Activated naive CD4-positive, alpha-beta T cell treated with Interleukin-2 at 50 U/mL for 16 hours (primary cell): ENCODE measurements at places on chromosomes 6 and 20.

GRCh38 chr6:21556511-21556910, 37.0 kb upstream of the SOX4 start:
- no peak for DNase-seq

DNA sequence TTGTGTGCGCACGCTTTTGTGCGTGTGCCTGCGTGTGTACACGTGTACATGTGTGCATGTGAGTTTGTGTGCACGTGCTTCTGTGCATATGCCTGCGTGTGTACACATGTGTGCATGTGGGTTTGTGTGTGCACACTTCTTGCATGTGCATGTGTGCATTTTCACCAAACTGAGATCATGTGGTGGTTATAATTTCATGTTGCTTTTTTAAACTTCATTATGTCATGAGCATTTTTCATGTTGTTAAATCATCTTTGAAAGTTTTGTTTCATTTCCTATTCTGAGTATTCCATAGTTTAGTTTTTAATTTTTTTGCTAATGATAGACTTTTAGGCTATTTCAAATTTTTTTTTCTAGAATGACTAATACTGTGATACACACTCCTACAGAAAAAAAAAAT, 6.4 kb upstream of the CST3 start:
- no peak for DNase-seq

DNA sequence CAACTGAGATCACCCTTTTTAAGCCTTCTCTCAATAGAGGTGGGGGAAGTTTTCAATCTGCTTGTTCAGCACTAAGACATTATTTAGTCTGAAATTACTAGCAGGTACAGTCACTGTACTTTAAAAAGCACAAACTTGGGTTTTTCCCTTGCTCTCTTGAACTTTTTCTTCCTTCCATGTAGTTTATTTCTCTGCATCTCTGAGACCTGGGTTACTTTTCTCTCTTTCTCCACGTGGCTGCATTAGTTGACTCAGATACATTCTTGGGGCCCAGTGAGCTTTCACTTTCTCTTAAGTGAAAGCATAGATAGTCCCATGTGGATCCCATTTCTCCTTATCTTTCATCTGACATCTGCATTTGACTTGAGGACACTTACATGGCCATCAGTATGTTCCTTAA, 433.9 kb upstream of the MAP3K7 start:
- no peak for DNase-seq

GRCh38 chr6:139821676-139822223, 447.3 kb upstream of the CITED2 start:
- no peak for DNase-seq

DNA sequence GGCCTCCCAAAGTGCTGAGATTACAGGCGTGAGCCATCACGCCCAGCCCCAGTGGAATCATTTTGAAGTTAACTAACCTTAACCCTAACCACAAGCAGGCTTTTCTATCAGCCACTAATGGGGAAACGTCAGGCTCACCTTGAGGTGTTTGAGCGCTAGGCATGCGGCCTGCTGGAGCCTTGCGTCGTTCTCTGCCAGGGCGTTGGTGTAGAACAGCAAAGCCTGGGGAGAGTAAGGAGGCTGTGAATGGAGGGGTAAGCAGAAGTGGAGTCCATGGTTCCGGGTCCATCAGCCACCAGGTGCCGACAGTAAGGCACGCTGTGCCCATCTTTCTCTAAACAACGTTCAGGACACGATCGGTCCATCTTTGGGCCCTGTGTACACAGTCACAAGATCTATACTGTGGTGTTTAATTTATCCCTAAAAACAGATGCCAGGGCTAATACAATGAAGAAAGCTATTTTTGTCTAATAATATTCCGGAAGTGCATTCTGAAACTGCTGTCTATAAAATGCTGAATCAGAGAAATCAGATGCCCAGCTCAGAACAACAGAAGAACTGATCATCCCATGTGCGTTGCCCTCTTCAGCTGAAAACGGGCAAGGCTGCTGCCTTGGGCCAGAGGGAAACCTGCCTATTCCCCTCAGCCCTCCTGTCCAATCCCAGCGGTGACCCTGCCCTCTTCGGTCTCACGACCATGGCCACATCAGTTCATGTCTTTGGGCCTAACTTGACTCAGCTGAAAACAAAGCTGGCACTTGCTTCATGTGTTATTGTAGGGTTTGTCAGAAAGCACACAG, 79.6 kb downstream of the PTPN1 start:
- DNase-seq, result no peak

GRCh38 chr20:62605236-62605943, 36.9 kb upstream of the SLCO4A1 start:
- DNase-seq, result no peak

- DNase-seq, result no peak
Observed at GRCh38 chr6:19157486-19157885, 679.7 kb upstream of the ID4 start.

DNA sequence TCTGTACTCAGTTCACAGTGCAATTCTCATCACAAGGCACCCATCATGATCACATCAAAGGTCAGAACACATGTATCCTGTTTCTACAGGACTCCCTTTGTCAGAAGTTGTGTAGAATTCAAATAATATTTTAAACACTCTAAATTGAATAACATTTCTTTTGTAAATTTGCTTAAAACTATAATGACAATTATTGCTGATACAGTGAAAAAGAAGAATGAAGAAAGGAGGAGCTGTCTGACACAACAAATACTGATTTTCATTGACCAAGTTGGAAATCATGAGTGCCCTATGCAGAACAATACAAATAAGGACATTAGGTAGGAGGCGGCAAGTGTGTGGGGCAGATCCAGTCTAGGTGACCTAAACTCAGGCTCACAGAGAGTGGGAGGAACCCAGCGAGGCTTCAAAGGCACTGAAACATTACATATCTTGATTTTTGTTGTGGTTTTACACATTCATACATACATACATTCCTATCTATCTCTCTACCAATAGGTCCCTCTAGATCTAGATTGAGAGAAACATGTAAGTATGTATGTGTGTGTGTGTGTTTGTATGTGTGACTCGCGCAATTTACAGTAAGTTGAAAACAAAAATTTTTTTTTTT, 79.2 kb upstream of the SLC2A12 start:
- DNase-seq, result no peak

DNA sequence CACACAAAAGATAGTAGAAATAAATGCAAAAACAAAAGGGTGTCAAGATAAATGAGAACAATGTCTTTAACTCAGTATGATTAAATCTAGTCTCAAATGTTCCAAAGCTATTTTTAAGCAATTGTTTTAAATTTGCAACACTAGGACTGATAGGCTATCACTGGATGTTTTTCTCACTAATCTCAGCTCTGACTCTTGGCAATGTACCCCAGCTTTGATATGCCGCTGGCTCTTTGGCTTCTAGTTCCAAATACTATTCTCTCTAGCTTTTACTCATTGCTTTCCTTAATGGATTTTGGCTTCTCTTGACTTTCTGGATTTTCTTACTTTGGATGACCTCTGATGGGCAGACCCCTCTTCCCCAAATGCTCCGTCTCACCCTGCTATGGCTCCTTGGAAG, 116.0 kb upstream of the SLC35B3 start:
- DNase-seq, result no peak

DNA sequence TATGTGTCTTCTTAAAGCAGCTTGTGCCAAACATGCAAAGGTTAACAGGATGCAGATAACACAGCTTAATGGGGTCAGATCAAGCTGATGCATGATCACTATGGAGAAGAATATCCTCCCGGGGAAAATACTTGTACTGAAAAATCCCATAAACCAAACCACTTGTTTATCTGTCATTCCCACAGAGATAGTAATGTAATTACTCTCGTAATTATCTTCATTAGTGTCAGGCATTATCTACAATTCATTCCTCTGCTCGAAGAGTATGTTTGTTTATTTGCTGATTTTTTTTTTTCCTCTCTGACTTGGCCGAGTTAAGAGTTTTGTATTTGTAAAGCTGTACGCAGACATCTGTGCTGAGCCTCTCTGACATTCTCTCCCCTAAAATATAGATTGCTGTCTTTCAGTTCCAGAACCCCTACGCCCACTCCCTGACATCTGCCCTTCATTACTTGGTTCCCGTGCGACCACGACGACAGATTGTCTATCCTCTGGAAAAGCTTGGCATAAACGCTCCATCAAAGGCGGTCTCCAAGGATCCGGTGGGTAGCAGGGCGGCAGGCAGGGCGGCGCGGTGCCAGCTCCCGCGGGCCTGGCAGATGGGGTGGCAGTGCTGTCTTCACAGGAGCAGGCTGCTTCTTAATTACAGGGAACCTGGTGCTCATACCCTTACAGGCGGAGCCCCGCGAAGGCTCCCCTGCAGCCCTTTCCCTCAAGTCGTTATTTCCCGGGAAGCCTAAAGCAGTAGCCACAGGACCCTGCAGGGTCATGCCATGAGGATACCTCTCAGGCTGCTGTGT, 147.2 kb downstream of the CFAP61 start:
- no peak for DNase-seq

GRCh38 chr6:169171951-169172350, 81.7 kb downstream of the THBS2 start:
- no peak for DNase-seq

GRCh38 chr6:87068795-87069194, 26.1 kb downstream of the CGA start:
- no peak for DNase-seq

DNA sequence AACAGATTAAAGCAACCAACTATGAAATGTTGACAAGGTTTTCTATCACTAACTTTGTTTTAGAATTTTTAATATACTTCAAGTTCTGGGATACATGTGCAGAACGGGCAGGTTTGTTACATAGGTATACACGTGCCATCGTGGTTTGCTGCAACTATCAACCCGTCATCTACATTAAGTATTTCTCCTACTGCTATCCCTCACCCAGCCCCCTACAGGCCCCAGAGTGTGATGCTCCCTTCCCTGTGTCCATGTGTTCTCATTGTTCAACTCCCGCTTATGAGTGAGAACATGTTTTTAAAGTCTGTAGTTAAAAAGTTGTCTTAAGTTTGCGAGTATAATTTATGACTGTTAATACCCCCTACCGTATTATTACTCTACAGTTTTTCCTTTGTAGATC, 844.3 kb upstream of the MANEA start:
- DNase-seq, result no peak

DNA sequence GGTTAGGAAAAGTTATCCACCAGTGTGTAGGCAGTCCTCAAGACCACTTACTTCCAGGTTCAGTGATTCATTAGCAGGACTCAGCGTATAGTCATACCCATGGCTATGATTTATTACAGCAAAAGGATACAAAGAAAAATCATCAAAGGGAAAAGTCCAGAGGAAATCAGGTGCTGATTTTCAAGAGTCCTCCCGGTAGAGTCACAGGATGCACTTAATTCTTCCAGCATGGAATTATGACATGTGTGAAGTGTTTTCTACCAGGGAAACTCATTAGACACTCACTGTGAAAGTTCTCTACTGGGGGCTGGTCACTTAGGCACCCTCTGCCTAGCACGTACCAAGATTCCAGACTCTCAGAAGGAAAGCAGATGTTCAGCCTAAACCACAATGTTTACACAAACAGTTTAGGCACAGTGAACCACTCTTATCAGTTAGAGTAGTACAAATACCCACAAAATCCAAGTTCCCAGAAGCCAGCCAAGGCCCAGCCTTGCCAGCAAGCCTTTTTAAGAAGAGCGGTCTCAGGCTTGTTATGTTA, 10.2 kb downstream of the WFDC3 start:
- DNase-seq, result no peak

- DNase-seq, result no peak
Observed at GRCh38 chr6:134168590-134169208, 116.3 kb upstream of the SLC2A12 start.

DNA sequence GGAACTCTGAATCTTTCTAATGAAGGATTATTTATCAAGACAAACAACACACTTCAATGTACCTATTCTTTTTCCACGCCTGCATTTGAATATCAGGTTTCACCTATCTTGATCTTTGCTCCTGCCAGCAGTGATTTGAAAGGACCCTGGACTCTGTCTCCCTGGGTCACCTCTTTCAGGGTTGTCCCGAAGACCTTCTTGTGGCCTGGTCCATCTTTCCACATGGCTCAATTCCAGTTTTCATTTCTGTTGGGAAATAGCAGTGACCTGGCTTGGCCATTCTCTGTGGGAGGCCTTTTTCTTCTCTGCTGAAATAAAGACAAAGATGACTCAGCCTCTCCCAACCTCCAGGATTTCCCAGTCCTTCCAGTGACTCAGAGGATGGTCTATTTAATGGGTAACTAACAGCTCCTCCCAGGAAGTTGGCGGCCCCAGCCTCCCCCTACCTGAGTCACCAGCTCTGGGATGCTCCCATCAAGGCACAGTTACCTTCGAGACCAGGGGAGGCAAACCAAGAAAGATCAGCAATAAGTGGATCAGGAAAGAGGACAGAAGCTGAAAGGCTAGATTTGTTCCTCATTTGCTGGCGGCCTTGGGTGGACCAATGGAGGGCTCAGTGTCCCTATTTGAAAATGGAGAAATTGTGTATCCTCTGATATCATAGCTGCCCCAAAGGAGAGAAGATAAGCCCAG, 120.2 kb upstream of the RNF24 start:
- DNase-seq, result no peak

- no peak for DNase-seq
Observed at GRCh38 chr6:107540465-107540857, 50.5 kb downstream of the SOBP start.

- no peak for DNase-seq
Observed at GRCh38 chr6:169236988-169237387, 16.7 kb downstream of the THBS2 start.

DNA sequence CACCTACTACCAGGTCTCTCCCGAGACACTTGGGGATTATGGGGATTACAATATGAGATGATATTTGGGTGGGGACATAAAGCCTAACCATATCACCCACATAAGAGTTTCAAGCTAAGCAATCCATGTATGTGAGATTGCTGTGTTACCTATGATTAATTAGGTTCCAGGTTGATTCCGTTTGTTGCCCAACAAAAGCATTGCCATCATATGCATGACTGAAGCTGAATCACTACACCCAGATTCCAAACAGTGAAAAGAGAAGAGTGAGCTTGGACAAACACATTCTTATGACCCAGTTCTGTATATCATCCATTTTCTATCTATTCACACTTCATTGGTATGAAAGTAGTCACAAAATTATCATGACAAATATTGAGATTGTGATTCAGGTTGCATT, 952.5 kb upstream of the MAN1A1 start:
- no peak for DNase-seq

- no peak for DNase-seq
Observed at GRCh38 chr6:89122625-89123024, 4.8 kb upstream of the SRSF12 start.

DNA sequence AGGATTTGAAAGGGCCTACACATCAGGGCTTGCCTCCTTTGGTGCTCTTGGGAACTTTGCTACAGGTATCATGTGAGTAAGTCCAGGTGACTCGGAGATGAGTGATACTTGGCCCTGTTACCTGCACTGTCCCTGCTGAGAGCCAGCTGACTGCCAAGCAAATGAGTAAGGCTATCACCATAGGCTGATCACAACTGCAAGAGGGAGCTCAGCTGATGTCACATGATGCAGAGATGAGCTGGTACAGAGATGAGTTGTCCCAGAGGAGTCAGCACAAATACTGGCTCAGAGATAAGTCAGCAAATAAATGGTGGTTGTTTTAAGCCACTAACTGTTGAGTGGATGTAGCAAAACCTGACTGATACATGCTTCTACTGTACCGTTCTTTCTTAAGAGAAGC, 41.4 kb downstream of the LAMP5 start:
- DNase-seq, result no peak

- DNase-seq, result no peak
Observed at GRCh38 chr20:8385247-8385646, 253.2 kb downstream of the PLCB1 start.

GRCh38 chr6:47729457-47729856, 31.1 kb downstream of the ADGRF4 start:
- no peak for DNase-seq

- no peak for DNase-seq
Observed at GRCh38 chr6:51029561-51029960, 210.9 kb downstream of the TFAP2B start.

- no peak for DNase-seq
Observed at GRCh38 chr6:15916581-15916980, 212.3 kb upstream of the MYLIP start.
